SK-N-MC (cell line): ENCODE measurements at places on chromosomes 1 and 21.

DNA sequence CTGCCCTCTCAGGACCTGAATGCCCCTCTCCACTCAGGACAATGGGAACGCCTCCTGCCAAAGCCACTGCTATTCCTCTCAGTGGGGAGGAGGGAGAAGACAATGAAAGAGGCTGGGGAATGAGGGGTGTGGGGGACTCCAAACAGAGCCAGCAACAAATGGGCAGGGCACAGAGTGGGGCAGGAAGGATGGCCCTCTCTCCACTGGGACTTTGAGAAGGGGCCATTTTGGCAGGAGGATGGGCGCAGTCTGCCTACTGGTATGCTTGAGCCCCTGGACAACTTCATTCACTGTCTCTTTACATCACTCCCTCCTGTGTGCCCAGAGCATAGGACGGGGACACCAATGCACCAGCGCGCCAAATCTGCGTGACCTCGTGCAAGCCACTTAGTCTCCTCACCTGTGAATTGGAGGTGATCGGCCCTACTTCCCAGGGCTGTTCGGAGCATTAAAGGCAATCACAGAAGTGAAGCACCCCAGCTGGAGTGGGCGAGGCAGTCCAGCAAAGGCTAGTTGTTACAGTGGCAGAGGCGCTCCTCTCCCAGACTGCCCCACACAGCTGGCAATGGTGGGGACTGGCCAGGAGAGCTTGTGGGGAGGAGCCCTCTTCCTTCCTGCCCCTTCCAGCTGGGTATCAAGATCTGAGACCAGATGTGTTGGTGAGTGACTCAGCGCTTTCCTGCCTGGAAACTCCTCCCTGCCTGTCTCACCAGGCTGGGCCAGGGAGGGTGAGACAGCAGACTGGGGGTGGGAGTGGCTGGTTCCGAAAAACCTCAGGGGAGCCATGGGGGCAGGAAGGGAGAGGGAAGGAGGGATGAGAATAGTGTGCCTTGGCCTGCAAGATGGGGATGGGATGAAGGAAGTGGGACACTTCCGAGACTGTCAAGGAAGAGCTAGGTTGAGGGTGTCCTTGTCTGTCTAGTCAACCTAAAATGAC is 22.4 kb upstream of the SYNC start:
- no peak for DNase-seq

- no peak for DNase-seq
These were observed 7.3 kb downstream of the RGS16 start for GRCh38 chr1:182596934-182597333.

GRCh38 chr21:14497825-14498224 is 48.3 kb downstream of the SAMSN1 start:
- DNase-seq = no peak

- no peak for DNase-seq
These were observed 418.8 kb downstream of the DISC1 start for GRCh38 chr1:232045139-232045994.

GRCh38 chr21:46065914-46066551 is 31.9 kb upstream of the COL6A2 start:
- no peak for DNase-seq

DNA sequence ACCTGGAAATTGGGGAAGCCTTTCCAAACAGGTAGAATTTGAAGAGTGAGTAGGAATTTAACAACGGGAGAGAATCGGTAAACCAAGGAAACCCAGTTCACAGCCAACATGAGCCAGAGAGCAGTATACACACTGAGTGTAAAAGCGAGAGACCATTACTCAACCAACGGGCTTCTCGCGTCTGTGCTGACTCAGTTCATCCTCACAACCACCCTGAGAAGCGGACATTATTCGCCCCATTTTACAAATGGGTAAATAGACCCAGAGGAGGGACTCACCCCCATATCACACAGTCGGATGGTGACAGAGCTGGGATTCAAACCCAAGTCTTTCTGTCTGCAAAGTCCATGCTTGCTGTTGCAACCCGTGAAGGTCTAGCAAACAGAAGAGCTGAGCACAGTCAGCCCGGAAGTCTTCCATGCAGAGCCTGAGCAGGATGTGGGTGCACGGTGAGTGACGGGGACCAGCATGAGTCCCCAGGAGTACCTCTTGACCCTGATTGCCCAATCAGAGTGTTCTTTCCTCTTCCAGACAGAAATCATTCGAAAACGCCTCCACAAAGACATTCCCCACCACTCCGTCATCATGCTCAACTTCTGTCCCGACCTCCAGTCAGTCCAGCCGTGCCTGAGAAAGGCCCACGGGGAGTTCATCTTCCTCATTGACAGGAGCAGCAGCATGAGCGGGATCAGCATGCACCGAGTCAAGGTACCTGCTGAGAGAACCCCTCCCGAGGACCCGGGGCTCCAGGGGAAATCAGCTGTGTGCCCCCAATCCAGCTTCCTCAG is 32.3 kb downstream of the VWA5B1 start:
- DNase-seq = no peak
